ENCODE measurements at places on chromosomes 11 and 22. TPM values are rescaled to one million over a fixed set of nuclear protein-coding genes. Genes with fewer than 3 reads are reported as not detected.

DNA sequence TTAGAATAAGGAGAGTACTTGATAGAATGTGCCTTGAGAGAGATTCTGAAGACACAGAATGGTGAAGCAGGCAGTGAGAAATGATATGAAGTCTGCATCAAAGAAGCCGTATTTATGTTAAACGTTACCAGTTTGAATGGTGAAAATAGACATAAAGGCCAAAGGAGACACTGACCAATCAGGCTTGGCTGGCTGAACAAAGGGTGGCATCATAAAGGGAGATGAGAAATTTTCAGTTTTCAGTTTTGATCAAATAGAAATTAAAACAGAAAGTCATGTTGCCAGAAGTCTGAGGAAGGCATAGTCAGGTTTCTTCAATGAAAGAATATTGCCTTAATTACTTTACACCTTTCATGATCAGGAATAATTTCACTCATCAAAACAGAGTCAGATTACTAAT, 6.6 kb downstream of the OR51F1 start:
- H3K4me1 ChIP-seq: peaks cover 2% of the 10 kb centered on the region
- H3K27me3 ChIP-seq: peaks cover 2% of the 10 kb centered on the region
- no peak overlapping the region for H3K4me3 ChIP-seq
- DNase-seq: no peak
- no peaks in the 10 kb centered on the region for H3K36me3 ChIP-seq

GRCh38 chr11:105953886-105954285, 68.2 kb downstream of the MSANTD4 start:
- H3K36me3 ChIP-seq: no peaks in the 10 kb centered on the region
- H3K27ac ChIP-seq: no peak overlapping the region
- peaks cover 3% of the 10 kb centered on the region for H3K27me3 ChIP-seq
- DNase-seq: no peak
- no peaks in the 10 kb centered on the region for H3K4me1 ChIP-seq

TMPRSS5 gene
- 1.1 TPM for total RNA-seq

DNA sequence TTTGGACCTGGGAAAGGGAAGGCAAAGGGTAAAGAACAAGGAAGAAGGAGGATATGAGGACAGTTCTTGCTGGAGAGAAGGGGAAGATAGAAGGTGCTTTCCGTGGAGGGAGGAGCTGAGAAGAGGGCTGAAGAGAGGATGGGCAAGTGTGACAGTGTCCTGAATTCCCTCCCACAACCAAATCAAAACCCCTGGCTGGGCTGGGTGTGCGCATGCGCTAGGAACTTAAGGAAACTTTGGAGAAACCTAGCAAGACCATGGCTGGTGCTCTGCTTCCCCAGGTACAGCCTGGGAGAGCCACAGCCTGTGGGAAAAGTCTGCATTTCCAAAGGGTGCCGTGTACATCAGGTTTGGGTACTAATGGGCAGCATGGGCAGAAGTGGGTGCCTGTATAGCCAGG, 29.0 kb upstream of the FJX1 start:
- H3K27ac ChIP-seq: no peak overlapping the region
- no peak overlapping the region for H3K4me3 ChIP-seq
- H3K36me3 ChIP-seq: no peaks in the 10 kb centered on the region
- peaks cover 21% of the 10 kb centered on the region for H3K27me3 ChIP-seq
- no peaks in the 10 kb centered on the region for H3K4me1 ChIP-seq

GRCh38 chr11:114088836-114089235, 29.3 kb downstream of the ZBTB16 start:
- no peak overlapping the region for H3K4me3 ChIP-seq
- DNase-seq: no peak
- no peak overlapping the region for H3K27ac ChIP-seq
- no peaks in the 10 kb centered on the region for H3K27me3 ChIP-seq
- H3K36me3 ChIP-seq: no peaks in the 10 kb centered on the region
- H3K4me1 ChIP-seq: peaks cover 10% of the 10 kb centered on the region

DNA sequence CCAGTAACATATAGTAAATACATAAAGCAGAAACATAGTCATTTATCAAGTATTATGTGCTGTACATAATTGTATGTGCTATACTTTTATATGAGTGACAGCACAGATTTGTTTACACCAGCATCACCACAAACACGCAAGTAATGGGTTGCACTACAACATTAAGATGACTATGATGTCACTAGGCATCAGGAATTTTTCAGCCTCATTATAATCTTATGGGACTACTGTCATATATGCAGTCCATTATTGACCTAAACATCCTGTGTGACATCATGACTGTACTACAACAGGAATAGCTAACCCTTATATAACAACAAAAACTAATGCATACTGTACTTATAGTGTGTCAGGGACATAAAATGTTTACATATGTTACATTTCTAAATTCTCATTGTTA, 50.2 kb upstream of the IZUMO1R start:
- no peaks in the 10 kb centered on the region for H3K36me3 ChIP-seq
- H3K27ac ChIP-seq: no peak overlapping the region
- H3K4me3 ChIP-seq: no peak overlapping the region
- no peaks in the 10 kb centered on the region for H3K27me3 ChIP-seq

OR2AT4 gene
- total RNA-seq: not detected

- no peak for DNase-seq
- peaks cover 17% of the 10 kb centered on the region for H3K36me3 ChIP-seq
- no peaks in the 10 kb centered on the region for H3K4me1 ChIP-seq
- H3K27ac ChIP-seq: no peak overlapping the region
- no peak overlapping the region for H3K4me3 ChIP-seq
Measured at GRCh38 chr11:14261066-14261465, 97.9 kb downstream of the RRAS2 start.

DNA sequence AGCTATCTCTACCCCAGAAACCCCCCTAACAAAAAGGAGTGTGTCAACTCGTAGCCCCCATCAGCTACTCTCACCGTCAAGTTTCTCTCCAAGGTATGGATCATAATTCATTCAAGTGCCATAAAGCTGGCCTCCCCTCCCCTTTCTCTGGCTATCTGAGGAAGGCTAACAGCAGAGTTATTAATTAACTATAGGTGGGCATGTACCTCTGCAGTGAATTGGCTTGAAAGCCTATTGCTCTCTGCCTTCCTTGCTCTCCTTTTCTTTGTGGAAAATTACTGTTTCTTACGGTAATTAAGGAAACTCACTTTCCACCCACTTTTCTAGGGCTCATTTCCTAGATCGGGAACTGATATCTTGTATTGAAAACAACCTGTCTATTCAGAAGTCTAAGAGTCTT, 14.1 kb downstream of the POLA2 start:
- peaks cover 43% of the 10 kb centered on the region for H3K36me3 ChIP-seq
- DNase-seq: no peak
- H3K27me3 ChIP-seq: no peaks in the 10 kb centered on the region
- no peak overlapping the region for H3K27ac ChIP-seq

DNA sequence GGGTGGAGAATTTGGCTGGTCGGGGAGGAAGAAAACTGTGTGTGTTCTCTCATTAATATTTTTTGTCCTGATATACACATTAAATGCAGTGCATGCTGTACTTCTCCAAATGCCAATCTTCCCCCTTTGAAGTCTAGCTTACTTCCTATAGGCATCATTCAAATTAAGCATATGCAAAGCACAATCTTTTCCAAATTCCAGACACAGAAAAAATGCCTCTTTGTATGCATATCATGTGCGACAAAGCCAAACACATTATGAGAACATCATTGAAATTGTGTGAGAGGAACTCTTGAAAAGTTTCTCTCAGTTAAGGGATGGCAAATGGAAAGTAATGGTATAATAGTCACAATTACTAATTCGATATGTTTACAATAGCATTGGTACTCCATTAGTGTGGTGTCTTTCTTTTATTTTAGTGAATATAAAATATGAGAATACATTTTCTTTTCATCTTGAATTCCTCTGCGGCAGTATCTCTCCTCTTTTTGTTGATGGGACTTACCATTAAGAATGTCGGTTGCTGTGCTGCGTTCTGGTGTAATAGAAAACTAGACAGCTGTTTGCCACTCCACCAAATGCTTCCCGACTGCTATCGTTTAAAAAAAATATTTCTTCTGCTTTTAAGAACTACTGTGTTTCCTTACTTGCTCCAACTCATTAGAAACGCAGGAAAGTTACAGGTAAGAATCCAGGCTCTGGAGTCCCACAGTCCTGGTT, 19.3 kb upstream of the NRIP3 start:
- no peak for DNase-seq
- H3K27ac ChIP-seq: no peak overlapping the region
- H3K27me3 ChIP-seq: peaks cover 8% of the 10 kb centered on the region
- no peak overlapping the region for H3K4me3 ChIP-seq
- H3K4me1 ChIP-seq: no peaks in the 10 kb centered on the region
